ENCODE measurements at places on chromosomes 4 and X.

DNA sequence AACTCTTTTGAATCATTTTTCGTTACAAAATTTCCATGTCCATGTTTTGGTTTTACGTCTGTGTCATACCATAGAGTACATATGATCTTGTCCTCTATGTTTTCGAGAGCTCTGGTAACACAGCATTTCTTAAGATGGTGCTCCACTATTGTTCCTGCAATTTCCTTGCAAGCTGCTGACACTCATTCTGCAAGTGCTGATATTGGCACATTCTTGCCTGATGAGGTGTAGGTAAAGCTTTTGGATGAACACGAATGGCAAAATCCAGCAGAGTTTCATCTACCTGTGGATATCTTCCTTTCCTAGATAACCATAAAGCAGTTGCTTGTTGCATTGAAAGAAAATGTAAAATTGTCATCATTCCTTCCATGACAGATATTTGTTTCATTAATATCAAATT is 41.3 kb downstream of the MAGEB17 start:
- DNase-seq: no peak

DNA sequence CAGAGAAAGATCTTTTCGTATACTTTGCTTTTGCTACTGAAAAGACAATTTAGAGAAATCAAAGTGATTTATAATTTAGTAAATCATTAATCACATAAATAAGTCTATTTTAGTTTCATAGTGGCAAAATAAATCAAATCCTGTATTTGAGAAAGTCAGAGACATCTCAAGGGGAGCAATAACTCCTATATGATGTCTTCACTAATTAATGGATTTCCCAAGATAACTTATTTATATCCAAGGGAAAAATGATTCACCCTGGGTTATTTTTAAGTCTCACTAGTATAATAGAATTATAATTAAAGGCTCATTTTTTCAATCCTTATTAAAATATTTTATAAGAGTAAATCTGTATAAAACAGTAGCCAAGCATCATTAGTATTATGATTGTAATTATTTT is 177.8 kb upstream of the GIMD1 start:
- DNase-seq: no peak

DNA sequence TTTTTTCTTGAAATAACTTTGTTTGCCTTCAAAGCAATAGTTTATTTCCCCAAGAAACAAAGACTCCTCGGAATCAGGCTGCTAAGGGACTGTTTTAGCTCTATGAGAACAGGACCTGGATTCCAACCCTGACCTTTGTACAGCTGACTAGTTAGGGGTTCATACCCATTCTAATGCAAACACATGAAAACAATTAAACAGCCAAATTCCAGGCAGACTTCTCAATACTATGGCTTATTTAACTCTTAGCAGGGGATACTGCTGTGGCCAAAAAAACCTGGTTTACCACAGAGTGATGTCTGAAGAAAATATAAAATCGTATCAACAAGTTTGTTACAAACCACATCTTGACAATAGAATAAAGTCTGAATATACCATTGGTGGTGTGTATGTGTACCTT is 129.6 kb upstream of the INTU start:
- no peak for DNase-seq

GRCh38 chrX:47540754-47541538 is 20.1 kb upstream of the ARAF start:
- peak; percentile 55 for DNase-seq

GRCh38 chr4:6932475-6932874 is 22.8 kb downstream of the TBC1D14 start:
- no peak for DNase-seq

DNA sequence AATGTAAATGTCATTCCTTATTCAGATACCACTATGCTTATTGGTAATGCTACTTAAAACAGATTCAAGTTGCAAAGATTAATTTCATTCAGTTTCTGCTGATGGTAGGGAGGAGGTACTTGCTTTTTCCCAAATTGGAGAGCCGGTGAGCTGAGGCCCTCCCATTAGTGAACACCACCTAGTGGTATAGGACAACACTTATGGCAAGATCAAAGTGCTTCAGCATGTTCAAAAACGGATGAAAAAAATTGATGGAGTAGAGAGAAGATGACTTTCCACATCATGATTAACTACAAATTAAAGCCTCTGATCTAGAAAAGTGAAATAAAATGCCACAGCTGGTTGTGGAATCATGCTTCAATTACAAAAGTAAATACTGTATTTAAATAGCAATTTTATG is 112.9 kb downstream of the MBNL3 start:
- no peak for DNase-seq

DNA sequence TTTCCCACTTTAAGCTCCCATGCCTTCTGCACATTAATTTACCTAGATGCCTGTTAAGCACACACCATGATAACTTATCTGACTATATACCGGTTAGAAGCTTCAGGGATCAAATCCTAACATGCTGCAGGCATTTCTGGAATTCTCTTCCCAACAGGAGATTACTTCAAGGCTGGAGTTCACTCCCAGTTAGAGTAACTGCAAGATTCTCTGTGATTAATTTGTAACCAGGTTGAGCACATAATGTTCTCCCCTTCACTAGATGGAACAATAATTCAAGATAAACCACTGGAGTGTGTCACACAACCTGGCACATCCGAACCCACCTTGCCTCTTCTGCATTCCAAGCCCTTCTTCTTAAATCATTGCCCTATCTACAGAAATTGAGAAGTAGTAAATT is 11.8 kb upstream of the UGT2A3 start:
- no peak for DNase-seq

DNA sequence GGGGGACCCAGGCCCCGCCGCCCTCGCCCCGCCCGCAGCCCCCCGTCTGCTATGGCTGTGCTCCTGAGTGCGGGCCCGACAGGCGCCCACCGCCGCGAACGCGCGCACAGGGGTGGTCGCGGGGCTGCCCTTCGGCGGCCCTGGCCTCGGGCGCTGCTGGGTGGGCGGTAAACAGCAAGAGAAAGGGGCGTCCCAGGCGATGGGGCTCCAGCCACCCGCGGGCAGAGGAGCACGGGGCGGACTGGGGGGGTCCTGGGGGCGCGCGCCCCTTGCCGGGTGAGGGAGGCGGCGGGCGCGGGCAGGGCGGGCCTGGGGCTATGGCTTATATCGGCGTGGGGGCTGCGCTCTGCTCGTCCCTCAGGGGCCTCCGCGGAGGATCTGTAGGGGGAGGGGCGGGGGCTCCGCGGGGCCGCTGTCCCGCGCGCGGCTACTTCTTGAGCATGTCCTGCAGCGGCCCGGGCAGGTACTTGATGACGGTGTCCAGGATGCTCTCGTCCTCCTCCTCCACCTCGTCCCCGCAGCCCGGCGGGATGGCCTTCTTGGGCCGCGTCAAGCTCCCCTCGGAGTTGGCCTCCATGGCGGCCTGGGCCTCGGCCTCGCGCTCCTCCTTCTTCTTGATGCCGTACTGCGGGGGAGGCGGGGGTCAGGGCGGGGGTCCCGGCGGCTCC is 39.7 kb downstream of the CPLX1 start:
- no peak for DNase-seq

- no peak for DNase-seq
Measured at GRCh38 chrX:100368167-100368566, 41.9 kb downstream of the PCDH19 start.
